ENCODE measurements at places on chromosomes 6 and 20. TPM values are rescaled to one million over a fixed set of nuclear protein-coding genes. Genes with fewer than 3 reads are reported as not detected.

IMPG1 gene
- not detected for total RNA-seq

TCF15 gene
- total RNA-seq, result 3.7 TPM

PREX1 gene
- total RNA-seq, result 97.5 TPM

RNF182 gene
- 0.65 TPM for total RNA-seq

CLPSL1 gene
- not detected for total RNA-seq

BPIFB4 gene
- total RNA-seq, result not detected

ADGB gene
- total RNA-seq, result not detected

PRND gene
- total RNA-seq, result 2.4 TPM
